Vagina (tissue), 2 donors: ENCODE measurements at places on chromosomes 1 and 21.
A peak's percentile ranks its signal among the peaks of the same experiment; 100 is the strongest.

- no peak for DNase-seq
- no peaks in the 10 kb centered on the region for H3K27me3 ChIP-seq
- H3K36me3 ChIP-seq = no peaks in the 10 kb centered on the region
- no peak overlapping the region for H3K4me3 ChIP-seq
- no peak overlapping the region for H3K27ac ChIP-seq
Observed at GRCh38 chr1:206787891-206788290, 15.6 kb upstream of the IL10 start.

- H3K4me1 ChIP-seq = no peaks in the 10 kb centered on the region
- no peak for DNase-seq
- no peak overlapping the region for H3K4me3 ChIP-seq
- no peaks in the 10 kb centered on the region for H3K27me3 ChIP-seq
- no peak overlapping the region for H3K27ac ChIP-seq
Observed at GRCh38 chr1:174724219-174724618, 275.5 kb upstream of the CACYBP start.

DNA sequence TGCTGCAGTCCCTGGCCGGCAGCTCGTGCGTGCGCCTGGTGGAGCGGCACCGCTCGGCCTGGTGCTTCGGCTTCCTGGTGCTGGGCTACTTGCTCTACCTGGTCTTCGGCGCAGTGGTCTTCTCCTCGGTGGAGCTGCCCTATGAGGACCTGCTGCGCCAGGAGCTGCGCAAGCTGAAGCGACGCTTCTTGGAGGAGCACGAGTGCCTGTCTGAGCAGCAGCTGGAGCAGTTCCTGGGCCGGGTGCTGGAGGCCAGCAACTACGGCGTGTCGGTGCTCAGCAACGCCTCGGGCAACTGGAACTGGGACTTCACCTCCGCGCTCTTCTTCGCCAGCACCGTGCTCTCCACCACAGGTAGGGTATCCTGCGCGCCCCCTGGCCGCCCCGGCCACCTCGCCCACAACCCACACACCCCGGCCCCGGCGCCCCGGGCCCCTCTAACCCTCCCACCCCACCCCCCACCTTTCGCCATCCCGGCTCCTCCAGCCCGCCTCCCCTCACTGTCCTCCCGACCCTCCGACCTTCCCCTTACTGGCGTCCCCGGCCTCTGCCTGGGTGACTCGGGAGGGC lies 352 bp downstream of the KCNK1 start:
- H3K27ac ChIP-seq = peak overlapping the region; percentile 87
- peaks cover 16% of the 10 kb centered on the region for H3K4me1 ChIP-seq
- no peaks in the 10 kb centered on the region for H3K36me3 ChIP-seq
- peak overlapping the region; percentile 79 for H3K4me3 ChIP-seq
- no peaks in the 10 kb centered on the region for H3K27me3 ChIP-seq
- DNase-seq = no peak

GRCh38 chr1:200184196-200184595 lies 156.7 kb downstream of the NR5A2 start:
- H3K36me3 ChIP-seq = no peaks in the 10 kb centered on the region
- H3K4me3 ChIP-seq = no peak overlapping the region
- H3K4me1 ChIP-seq = no peaks in the 10 kb centered on the region
- no peak overlapping the region for H3K27ac ChIP-seq
- no peaks in the 10 kb centered on the region for H3K27me3 ChIP-seq

DNA sequence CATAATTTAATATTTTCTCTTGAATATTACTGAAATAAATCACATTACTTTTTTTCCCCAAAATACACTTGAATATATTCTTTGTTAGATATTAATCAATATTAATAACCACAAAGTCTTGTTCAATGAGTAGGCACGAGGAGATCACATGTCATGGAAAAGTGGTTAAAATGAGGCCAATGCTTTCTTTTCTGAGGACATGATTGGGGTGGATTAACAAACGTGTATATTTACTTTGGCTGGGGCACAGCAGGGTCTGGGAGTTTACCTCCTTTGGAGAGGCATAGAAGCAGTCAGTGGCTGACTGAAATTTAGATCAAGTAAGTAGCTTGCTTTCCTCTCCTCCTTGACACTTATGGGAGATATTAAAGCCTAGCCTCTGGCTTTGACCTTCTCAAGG lies 664.3 kb upstream of the B3GALT2 start:
- H3K4me1 ChIP-seq = no peaks in the 10 kb centered on the region
- no peaks in the 10 kb centered on the region for H3K36me3 ChIP-seq
- no peaks in the 10 kb centered on the region for H3K27me3 ChIP-seq
